ENCODE measurements at places on chromosomes 1 and 21.

DNA sequence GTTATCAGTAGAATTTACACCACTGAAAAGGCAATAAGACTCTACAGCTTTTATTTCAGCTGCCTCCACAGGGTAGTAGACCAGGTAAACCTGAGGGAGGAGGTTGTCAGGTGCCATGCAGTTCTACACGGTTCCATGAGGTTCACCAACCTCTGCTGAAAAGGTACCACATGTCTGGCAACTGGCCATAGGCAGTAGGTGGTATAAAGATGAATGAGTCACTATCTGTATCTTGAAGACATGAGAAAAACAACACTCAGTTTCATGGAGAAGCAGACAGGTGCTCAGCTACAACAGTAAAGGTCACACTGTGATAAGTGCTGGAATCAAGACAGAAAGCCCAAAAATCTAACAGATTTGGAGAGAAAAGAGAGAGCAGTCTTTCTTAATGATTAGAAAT is 145.4 kb downstream of the PTGER3 start:
- no peak for DNase-seq

DNA sequence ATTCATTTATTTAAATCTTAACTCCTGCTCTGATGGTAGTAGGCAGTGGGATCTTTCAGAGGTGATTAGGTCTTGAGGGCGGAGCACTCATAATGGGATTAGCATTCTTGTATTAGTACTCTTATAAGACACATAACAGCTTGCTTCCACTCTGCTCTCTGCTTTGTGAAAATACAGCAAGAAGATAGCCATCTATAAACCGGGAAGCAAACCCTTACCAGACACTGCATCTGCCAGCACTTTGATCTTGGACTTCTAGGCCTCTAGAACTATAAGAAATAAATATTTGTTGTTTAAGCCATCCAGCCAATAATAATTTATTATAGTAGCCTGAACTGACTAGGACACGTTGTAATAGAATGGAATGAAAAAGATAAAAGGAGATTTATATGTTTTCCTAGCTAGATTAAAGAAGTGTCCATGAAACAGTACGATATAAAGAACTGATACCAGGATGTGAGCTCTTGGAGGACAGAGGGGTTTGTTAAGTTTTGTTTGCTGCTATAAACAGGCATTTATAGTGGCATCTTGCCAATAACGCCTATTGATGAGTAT is 869.9 kb downstream of the MRPL39 start:
- no peak for DNase-seq

GRCh38 chr1:202146279-202146678 is 1.7 kb upstream of the ARL8A start:
- DNase-seq: no peak

- DNase-seq: no peak
Observed at GRCh38 chr1:15282810-15283474, 35.9 kb downstream of the FHAD1 start.

GRCh38 chr1:72066431-72066830 is 215.9 kb downstream of the NEGR1 start:
- DNase-seq: no peak

DNA sequence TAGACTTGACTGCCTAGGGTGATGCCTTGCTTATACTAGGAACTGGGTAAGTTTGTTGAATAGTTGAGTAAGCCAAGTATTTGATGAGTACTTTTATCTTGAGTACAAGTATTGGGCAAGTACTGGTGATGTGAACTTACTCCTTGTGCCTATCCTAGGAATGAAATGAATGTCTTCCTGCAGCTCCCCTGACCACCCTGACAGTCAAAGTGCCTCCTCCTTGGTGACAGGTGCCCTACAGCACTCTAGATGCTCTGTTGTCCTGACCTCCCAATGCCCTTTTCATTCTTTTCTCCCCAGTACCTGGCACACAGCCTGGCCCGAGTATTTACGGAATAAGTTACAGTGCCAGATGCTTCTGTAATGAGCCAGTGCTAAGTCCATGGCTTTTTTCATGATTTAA is 25.5 kb downstream of the PCSK9 start:
- no peak for DNase-seq

GRCh38 chr1:117894078-117894477 is 35.3 kb downstream of the GDAP2 start:
- no peak for DNase-seq

DNA sequence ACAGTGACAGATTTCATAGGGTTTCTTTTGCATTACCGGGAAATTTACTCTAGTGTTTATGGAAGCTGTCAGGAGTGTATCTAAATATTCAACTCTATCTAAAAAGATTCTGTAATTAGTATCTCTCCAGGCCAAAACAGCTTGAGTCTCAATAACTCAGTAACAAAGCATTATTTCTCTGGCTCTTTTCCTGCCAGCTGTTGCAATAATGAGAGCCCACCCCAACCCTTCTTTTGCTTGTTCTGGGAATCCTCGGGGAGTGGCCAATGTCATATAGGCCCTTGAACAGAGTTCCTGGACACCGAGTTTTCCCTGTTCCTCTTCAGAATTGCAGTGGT is 120.1 kb upstream of the SGIP1 start:
- no peak for DNase-seq

GRCh38 chr1:22284236-22284635 is 141.3 kb upstream of the WNT4 start:
- DNase-seq: no peak

GRCh38 chr1:118907466-118907865 is 80.7 kb downstream of the TBX15 start:
- DNase-seq: no peak

DNA sequence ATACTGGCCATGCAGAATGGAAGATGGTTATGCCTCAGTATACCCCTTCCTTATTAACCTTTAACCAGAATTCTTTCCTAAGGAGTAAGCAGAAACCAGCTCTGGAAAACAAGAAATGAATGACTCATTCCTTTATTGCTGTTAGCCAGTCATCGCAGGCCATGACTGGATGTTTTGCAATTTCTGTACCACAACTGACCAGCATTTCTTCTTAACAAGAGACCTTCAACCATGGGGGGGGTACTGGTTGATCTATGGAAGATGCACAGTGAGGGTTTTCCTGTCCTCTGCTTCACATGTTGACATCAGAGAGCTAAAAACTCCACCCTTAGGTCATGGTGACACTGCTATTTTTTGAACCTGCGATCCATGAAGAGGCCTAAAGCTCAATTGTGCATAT is 28.0 kb upstream of the RNF2 start:
- no peak for DNase-seq

- DNase-seq: no peak
Observed at GRCh38 chr1:226788965-226789364, 49.9 kb upstream of the ITPKB start.

- DNase-seq: peak; percentile 59
Observed at GRCh38 chr1:47725992-47726855, 271.0 kb downstream of the TRABD2B start.

DNA sequence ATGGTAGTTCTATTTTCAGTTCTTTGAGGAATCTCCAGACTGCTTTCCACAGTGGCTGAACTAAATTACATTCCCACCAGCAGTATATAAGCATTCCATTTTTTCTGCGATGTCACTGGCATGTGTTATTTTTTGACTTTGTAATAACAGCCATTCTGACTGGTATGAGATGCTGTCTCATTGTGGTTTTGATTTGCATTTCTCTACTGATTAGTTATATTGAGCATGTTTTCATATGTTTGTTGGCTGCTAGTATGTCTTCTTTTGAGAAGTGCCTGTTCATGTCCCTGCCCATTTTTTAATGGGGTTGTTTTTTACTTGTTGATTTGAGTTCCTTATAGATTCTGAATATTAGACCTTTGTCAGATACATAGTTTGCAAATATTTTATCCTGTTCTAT is 87.9 kb downstream of the RPS6KC1 start:
- no peak for DNase-seq

GRCh38 chr1:93681101-93681988 is at the start of gene BCAR3:
Gene BCAR3, minus strand, starts transcription at chr1:93681837. Its CDS starts 6,907 bp downstream, at chr1:93674930.
- DNase-seq: peak; percentile 61

- DNase-seq: no peak
Observed at GRCh38 chr1:57761628-57762027, 337.8 kb upstream of the DAB1 start.

GRCh38 chr1:41171266-41171874 is 70.7 kb downstream of the SCMH1 start:
- no peak for DNase-seq

- no peak for DNase-seq
Observed at GRCh38 chr1:83799594-83799993, 199.3 kb downstream of the TTLL7 start.
